ENCODE measurements at places on chromosomes 3 and 15.

DNA sequence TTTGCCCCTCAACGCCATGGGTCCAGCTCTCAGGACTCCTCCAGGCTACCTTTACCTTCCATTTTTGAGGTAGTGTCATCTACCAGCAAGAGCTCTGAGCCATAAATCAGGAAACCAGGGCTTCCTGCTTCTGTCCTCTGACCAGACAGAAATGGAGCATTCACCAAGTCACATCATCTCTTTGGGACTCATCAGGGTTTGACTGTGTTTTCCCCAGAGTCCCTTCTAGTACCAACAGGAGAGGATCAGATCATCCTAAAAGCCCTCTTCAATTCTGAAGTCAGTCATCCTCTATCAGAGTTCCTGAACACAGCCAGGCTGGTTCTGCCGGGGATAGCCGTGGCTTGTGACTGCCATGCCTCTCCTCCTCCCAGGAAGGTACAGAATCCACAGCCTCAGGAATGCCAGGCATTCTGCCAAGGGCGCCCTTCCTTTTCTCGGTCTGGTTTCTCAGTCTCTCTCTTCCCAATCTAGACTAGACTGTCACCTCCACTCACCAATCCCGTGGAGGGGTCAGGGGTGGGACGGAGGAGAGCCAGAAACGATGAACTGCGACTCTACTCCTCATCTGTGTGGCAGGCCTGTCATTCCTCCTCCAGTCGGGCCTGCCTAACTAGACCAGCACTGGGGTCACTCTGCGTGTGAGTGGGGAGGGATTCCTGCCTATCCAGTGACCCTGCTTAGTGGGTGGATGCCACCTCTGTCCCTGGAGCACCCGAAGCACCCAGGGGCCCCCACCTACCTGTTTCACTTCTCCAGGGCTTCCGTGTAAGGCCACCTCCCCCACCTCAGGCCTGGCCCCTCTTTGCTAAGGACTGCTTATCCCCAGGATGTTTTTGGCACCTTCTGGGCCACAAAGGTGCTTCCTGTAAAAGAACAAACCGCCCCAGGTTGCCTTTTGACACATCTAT is 30.9 kb downstream of the CCNL1 start:
- DNase-seq = no peak

GRCh38 chr3:15477951-15478639 is 43.4 kb downstream of the COLQ start:
- no peak for DNase-seq

GRCh38 chr3:52754373-52754772 is 16.4 kb downstream of the NEK4 start:
- DNase-seq = no peak

DNA sequence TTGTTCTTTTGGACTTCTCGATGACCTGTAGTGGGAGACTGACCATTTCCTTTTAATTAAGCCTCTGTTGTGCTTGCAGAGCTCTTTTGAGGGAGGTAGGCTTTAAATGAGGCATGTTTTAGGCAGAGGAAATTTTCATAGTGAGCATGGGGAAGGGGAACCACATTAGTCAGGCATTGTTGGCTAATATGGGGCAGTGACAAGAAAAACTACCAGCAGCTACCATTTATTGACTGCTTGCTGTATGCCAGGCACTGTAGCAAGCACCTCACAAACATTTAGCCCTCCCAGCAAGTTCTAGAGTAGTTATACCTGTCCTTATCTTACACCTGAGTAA is 10.9 kb downstream of the ATG7 start:
- no peak for DNase-seq

DNA sequence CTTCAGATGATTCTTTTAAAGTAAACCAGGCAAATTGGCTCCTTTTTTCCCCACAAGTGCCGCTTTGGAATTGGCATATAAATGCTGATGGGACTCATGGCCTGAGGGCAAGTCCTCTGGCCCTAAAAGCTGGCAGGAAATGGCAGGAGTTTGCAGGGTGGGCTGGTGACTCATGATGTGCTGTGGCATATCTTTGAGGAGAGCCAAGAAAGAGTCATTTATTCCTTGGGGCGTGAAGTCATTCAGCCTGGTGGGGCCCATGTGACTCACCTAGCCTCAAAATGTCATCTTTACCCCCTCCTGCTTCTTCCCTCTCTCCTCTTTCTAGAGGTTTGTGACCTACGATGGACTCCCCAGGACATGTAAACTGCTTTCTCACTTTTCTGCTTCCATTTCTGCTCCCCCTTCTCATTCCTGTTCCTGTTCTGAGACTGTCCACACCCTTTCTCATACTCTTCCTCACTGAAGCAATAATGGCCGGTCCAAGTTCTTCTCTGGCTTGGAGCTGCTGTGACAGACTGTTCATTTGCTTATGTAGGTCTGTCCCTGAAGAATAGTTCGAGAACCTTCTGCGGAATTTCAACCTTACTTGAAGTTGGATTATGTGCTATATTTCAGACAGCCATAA is 326.1 kb downstream of the SATB1 start:
- DNase-seq = no peak

GRCh38 chr15:95590533-95591044 is 739.9 kb upstream of the NR2F2 start:
- no peak for DNase-seq

DNA sequence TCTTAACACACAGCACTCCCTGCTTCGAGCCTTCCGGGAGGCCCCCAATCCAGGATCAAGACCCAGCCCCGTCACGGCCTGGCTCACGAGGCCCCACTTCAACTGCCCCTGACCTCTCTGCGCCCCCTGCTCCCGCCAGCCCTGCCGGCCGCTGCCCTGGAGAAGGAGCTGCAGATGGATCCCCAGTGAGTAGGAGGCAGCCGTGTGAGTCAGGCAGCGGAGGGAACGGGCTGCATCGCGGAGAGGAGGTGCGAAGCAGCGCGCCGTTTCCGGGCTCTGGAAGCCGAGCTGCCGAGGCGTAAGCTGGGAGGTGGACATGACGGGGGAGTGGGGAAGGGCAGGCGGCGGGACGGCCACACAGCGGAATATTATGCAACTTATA is 133.4 kb downstream of the TPRA1 start:
- DNase-seq = peak; percentile 22

DNA sequence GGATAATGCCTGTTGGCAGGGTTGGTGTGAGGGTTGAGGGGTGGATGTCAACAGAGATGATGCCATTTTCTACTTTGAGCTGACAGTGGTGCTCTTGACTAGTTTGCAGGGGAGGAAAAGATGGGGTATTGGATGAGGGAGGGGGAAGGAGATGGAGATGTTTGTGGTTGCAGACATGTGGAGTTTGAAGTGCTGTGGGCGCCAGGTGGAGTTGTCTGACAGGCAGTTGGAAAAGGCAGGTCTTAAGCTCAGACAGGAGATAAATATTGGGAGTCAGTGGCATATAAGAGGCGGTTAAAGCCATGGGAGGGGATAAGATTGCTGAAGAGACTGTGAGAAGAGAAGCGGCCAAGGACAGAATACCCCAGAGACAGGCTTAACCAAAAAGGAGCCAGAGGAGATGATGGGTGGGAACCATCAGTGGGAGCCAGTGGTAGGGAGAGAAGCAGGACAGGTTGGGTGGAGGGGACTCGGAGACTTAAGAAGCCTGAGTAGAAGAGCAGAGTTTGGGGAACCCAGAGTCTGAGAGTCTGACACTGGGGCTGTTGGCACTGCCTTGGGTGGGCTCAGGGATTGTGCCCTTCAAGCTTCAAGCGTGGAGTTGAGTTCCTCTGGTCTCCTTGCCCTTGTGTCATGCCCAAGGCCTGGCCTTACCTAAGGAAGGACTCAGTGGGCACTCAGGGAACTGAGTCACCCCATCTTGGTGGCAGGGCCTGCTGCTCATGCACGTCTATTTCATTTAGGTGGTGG is 13.9 kb downstream of the COPG1 start:
- no peak for DNase-seq

GRCh38 chr3:18870642-18871041 is 277.7 kb upstream of the KCNH8 start:
- no peak for DNase-seq

DNA sequence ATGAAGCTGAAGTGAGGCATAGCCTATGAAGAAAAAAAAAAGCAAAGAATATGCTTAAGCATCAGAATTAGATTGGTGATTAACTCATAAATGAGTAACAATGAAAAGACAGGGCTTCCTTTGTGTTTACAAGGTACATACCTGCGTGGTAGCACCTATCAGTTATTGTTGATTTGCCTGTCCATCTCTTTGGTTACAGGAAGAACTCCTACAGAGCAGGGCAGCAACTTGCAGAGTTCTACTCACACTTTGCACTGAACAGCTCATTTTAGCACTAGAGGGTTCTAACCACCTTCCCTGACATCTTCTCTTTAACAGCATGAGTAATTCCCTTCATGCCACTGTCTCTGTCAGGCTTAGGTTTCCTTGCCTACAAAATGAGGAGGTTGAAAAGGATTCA is 166.0 kb downstream of the DPH6 start:
- no peak for DNase-seq

- DNase-seq = no peak
These were observed 289.1 kb downstream of the ADAMTSL3 start for GRCh38 chr15:83943043-83943442.

DNA sequence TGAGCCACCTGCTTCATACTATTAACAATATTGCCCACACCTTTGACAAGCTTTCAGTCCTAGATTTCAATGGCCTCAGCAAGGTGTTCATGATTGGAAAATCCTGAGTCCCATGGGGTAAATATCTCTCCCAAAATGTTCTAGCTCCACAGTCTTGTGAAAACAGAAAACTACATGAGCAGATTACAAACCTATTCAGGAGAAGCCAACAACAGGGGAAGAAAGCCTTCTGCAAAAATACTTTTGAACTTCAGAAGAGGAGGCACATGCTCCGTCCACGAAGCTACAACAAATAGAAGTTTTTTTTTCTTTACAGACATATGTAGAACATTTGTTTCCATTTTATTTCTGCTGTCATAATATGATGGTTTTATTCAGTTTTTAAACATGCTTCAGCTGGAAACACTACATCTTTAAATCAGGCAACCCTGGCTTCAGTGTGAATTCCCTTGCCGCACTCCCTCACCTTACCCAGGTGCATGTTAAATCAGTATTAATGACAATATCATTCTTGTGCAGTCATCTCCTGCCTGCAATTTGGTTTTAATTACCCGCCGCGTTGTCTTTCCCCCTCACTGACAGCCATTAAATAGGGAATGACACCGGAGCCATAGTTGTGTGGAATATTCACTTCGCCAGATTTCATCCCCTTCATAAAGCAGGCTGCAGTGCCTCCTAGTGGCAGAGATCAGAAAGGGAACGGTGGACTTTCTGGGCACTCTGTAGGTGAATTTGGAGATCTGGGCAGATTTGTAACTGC is 725.5 kb upstream of the ARRDC4 start:
- peak; percentile 26 for DNase-seq

DNA sequence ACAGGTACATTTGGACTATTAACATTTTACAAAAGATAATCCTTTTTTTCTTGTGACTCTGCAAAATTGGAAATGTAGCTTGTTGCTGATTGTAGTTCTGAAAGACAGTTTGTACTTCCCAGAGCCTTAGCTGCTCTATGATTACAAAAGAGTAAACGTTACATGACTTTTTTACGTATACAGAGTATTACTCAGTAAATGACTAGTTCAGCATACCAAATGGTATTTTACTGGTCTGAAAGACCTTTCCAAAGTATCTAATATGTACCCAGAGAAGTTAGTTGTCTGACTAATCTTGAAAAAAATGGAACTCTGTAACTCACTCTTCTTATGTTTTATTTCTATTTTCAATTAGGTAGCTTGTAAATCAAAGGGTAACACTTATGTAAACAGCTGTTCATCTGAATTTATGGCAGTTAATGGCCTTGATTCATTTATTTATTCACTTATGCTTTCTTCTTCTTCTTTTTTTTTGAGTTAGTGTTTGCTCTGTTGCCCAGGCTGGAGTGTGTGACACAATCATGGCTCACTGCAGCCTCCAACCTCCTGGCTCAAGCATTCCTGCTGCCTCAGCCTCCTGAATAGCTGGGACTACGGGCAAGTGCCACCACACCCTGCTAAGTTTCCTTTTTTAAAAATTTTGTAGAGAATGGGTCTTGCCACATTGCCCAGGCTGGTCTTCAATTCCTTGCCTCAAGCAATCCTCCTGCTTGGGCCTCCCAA is 151.7 kb downstream of the C3orf38 start:
- no peak for DNase-seq

- DNase-seq = no peak
These were observed 87.4 kb upstream of the GPR149 start for GRCh38 chr3:154517404-154517803.

DNA sequence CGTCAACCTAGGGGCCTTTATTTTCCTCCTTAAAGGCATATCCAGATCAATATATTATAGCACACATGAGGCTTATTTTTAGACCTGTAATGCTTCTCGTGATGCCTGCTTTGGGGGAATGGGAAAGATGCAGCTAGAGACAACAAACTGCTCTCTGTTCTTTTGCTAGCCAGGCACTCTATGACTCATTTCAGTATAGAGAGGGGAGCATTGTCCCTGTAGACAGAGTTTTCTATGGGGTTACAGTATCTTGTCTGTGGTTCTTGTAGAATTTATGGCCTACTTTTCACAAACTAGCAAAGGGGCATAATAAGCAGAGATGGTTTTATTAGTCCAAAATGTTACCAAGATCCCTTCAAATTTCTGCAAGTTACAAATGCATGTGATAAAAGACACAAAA is 305.6 kb downstream of the LSAMP start:
- no peak for DNase-seq

DNA sequence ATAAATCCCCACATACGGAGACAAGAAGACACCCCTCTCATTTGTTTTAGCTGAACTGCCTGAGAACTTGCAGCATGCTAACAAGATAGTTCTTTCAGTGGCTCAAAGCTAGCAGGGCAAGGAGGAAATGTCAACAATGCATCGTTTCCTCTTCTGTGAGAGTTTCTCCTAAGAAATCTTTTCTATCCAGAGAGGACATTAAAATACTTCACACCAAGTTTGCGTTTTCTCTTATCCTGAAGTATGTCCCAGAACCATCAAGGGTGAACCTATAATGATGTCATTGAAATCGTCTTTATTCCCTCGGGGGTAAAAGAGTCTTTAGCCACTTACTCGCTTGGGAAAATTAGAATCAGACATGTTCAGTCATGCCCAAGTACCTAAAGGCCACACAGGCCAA is 541.7 kb upstream of the MDFIC2 start:
- no peak for DNase-seq

DNA sequence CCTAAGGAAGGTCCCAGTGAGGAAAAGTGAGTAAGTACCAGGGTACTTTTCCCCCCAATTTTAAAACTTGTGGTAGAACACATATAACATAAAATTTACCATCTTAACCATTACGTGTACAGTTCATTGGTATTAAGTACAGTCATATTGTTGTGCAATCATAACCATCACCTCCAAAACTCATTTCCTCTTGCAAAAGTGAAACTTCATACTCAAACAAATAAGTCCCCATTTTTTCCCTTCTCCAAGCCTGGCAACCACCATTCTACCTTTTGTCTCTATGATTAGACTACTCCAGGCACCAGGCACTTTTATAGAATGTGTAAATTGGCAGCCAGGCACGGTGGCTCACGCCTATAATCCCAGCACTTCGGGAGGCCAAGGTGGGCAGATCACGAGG is 12.2 kb downstream of the PRC1 start:
- DNase-seq = no peak

- DNase-seq = no peak
These were observed 225.1 kb downstream of the NTRK3 start for GRCh38 chr15:88031461-88031860.

- DNase-seq = no peak
These were observed 208.6 kb downstream of the NFKBIZ start for GRCh38 chr3:102057781-102058421.

- no peak for DNase-seq
These were observed 238.6 kb downstream of the CHL1 start for GRCh38 chr3:435161-435560.

GRCh38 chr3:10692039-10692622 is 123.9 kb upstream of the SLC6A11 start:
- DNase-seq = no peak

- no peak for DNase-seq
These were observed 126.5 kb upstream of the THBS1 start for GRCh38 chr15:39454189-39454986.

GRCh38 chr3:9780458-9780812 is 10.7 kb upstream of the CAMK1 start:
- no peak for DNase-seq
